Amygdala (tissue), 56 donors: ENCODE measurements at places on chromosomes 16 and 17.

DNA sequence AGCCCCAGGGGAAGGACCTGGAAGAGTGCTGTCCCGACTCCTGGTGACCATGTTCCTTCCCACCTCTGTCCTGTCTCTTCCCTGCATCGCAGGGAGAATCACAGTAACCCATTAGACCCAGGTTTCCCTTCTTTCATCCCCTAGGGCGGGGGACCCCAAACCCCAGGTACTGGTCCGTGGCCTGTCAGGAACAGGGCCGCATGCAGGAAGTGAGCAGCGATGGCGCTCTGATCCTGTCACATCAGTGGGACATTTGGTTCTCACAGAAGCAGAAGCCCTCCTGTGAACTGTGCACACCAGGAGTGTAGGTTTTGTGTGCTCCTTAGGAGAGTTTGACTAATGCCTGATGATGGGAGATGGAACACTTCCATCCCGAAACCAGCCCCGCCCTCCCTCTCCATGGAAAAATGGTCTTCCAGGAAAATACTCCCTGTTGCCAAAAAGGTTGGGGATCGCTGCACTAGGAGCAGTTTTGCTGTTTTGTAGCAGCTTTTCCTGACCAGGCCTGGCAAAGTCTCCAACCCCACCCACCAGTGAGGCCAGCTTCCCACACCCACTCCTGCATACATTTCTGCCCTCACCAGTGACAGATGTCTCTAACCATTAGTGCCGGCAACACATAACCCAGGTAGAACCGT lies 10.5 kb downstream of the MNT start:
- no peak for DNase-seq

DNA sequence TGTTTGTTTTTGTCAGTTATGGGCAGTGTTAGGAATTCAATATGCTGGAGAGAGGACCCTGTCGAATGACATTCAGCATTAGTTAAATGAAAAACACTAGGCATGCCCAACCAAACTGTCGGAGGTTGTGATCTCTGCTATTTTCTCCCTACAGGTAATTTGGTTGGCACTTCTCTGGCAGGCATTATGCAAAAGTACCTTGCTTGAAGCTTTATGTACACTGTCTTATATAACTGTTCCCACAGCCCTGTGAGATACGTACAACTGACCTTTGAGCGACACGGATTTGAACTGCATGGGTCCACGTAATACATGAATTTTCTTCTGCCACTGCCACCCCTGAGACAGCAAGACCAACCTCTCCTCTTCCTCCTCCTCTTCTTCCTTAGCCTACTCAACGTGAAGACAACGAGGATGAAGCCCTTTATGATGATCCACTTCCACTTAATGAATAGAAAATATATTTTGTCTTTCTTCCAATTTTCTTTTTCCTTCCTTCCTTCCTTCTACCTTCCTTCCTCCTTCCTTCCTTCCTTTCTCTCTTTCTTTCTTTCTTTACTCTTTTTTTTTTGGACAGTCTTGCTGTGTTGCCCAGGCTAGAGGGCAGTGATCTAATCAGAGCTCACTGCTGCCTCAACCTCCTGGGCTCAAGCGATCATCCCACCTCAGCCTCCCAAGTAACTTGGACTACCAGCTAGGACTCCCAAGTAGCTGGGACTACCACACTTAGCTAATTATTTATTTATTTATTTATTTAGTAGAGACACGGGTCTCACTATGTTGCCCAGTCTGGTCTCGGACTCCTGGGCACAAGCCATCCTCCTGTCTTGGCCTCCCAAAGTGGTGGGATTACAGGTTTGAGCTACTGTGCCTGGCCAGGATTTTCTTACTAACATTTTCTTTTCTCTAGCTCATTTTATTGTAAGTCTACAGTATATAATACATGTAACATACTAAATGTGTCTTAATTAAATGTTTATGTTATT lies 77.3 kb downstream of the WIPI1 start:
- no peak for DNase-seq

- no peak for DNase-seq
Measured at GRCh38 chr17:65496801-65497200, 64.6 kb downstream of the AXIN2 start.

GRCh38 chr16:84464116-84464515 lies 40.3 kb downstream of the MEAK7 start:
- DNase-seq, result no peak

DNA sequence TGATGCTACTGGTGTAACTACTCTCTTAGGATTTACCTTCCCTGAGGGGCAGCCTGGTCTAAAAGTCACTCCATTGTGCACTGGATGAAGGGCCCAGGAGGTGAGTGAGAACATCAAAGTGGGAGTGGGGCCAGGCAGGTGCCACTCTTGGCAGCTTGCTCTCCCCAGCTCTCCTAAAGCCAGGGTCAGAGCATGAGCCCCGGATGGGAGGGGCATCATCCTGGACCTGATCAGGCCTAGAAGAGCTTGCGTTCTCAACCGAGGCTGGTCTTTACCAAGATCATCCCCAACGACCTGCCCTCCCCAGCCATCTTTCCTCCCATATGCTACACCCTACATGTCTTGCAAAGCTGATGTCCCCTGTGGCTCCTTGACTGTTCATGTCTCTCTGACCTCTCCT lies 87.1 kb downstream of the AIPL1 start:
- no peak for DNase-seq

DNA sequence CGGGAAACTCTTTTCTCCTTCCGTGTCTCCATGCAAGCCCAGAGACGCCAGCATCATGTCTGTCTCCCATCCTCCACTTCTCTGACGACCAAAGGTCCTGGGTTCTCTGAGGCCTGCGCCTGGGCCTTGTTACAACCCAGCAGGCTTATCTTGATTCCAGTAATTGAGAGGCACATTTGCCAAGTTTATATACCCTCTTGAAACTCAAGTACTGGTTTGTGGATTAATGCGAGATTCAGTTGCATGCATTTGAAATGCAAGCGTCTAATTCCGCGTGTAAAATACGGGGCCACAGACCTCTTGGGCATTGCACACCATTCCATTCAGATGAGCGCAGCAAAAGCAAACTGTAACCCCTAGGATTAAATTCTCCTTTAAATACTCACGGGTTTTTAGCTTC lies 28.7 kb upstream of the CRISPLD2 start:
- DNase-seq, result no peak

DNA sequence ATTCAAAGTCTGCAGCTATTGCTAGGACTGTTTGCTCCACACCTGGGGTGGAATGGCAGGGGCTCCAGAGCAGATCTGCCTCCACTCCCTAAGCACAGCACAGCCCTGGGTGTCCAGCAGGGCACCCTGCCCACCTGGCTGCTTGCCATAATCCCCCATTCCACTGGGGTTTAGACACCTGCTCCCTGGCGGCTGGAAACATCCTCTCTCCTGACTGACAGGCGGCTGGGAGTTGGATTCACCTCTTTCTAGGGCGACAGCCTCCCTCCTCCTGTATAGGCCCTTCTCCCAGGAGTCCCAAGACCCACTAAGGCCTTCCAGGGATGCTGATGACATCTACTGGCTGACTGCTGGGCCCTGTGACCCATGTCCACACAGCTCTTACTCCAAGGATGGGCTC lies 18.0 kb downstream of the HDAC5 start:
- no peak for DNase-seq

GRCh38 chr17:4420692-4421131 lies 13.0 kb upstream of the SPNS3 start:
- peak; percentile 23 for DNase-seq

GRCh38 chr16:57591870-57592485 lies 36.5 kb upstream of the ADGRG1 start:
- no peak for DNase-seq

- DNase-seq, result no peak
Measured at GRCh38 chr17:67990909-67991308, 5.4 kb downstream of the C17orf58 start.

DNA sequence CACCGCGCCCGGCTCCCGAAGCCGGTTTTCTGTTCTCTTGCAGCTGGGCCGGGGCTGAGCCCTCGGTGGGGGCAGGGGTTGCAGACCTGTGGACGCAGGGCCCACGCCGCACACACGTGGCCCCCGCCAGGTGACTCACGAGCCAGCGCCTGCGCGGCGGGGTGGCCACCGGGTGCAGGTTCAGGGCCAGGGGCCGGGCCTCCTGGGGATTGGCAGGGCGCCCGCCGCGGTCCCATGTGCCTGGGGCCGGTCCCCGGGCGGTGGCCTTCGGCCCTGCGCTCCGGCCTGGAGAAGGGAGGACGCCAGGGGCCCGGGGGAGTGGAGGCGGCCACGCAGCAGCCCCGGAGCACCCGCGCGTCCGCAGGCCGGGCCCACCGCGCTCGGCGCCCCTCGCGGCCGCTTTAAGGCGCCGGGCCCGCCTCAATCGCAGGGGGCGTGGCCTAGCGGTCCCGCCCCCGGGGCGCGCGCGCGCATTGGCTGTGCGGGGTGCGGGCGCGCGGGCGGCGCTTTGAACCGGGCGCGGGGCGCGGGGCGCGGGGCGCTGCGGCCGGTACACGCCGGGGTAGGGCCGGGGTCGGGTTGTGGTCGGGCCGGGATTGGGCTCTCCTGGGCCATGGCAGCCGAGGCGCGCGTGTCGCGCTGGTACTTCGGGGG lies at the start of gene SLC25A10:
TSS of gene SLC25A10 (plus strand) at position 471 of the 654 bp plus-strand sequence. CDS start at position 614, 143 bp downstream.
- peak; percentile 49 for DNase-seq

DNA sequence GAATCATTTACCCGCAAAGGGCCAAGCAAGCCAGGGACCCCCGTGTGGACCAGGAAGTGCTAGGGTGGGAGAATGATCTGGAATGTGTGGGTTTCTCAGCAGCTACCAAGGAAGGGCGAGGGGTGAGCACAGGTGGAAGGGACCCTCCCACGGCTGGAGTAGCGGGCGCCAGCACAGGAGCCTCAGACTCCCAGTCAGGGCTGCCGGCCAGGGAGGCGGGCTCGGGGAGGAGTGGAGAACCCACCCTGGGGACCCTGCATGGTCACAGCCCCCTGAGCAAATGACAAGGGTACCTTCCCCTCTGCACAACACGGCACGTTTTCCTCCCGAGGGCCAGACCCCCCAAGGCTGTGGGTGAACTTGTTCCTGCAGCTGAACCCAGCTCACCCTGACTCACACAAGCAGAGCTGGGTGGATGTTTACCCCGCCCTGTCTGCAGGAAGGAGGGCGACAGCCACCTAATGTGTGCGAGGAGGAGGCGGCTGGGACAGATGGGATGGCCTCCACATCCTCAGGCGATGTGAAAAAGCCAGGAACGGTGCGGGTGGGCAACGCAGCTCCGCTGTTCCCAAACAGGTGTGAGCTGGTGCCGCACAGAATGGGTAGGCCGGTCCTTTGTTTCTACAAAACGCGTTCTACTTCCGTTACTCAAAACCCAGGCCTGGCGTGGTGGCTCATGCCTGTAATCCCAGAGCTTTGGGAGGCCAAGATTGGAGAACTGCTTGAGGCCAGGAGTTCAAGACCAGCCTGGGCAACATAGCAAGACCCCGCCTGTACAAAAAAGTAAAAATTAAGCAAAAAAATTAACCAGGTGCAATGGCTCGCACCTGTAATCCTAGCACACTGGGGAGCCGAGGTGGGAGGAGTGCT lies 6.2 kb downstream of the ECI1 start:
- DNase-seq, result no peak

GRCh38 chr16:23254338-23254737 lies 47.8 kb upstream of the SCNN1B start:
- DNase-seq, result no peak

GRCh38 chr17:40996829-40997228 lies 2.9 kb upstream of the KRTAP3-3 start:
- no peak for DNase-seq

GRCh38 chr17:36535669-36536081 lies 888 bp downstream of the PIGW start:
- no peak for DNase-seq

DNA sequence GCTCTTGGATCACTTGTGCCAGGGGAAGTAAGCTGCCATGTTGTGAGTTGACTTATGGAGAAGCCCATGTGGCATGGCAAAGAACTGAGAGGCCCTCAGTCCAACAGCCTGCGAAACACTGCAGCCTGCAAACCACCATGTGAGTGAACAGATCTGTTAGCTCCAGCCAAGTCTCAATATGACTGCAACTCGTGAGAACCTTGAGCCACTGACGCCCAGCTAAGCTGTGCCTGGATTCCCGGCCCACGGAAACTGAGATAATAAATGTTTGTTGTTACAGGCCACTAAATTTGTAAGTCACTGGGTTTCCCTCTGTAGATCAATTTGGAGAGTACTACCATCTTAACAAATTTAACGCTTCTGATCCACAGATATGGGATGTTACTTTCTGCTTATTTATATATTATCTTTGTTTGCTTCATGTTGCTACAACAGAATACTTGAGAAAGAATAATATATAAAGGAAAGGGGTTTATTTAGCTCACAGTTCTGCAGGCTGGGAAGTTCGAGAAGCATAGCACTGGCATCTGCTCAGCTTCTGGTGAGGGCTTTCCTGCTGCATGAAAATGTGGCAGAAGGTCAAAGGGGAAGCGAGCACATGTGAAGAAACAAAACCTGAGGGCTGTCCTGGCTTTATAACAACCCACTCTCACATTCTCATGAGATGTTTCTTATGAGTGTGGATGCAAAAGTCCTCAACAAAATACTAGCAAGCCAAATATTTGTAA lies 29.4 kb upstream of the ATP2A3 start:
- no peak for DNase-seq

- DNase-seq, result no peak
Measured at GRCh38 chr17:7862692-7863437, 5.1 kb downstream of the CYB5D1 start.

GRCh38 chr17:11121341-11121985 lies 119.5 kb upstream of the SHISA6 start:
- no peak for DNase-seq

GRCh38 chr16:4677390-4677789 lies 16.0 kb upstream of the NUDT16L1 start:
- no peak for DNase-seq

DNA sequence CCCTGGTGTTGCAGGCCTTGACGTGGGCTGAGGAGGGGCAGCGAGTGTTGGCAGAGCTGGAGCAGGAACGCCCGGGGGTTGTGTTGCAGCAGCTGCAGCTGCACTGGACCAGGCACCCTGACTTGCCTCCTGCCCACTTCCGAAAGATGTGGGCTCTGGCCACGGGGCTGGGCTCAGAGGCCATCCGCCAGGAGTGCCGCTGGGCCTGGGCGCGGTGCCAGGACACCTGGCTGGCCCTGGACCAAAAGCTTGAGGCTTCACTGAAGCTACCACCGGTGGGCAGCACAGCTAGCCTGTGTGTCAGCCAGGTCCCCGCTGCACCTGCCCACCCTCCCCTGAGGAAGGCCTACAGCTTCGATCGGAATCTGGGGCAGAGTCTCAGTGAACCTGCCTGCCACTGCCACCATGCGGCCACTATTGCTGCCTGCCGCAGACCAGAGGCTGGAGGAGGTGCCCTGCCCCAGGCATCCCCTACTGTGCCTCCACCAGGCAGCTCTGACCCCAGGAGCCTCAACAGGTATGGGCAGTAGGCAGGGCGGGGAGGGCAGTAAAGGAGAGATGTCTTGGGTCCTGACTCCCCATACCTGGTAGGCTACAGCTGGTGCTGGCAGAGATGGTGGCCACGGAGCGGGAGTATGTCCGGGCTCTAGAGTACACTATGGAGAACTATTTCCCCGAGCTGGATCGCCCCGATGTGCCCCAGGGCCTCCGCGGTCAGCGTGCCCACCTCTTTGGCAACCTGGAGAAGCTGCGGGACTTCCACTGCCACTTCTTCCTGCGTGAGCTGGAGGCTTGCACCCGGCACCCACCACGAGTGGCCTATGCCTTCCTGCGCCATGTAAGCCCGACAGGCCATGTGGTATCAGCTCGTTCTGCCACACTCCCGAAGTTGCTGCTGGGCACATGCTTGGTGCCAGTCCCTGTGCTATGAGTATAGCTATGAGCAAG lies 5.6 kb downstream of the PLEKHG4 start:
- no peak for DNase-seq
